ENCODE measurements at places on chromosomes 12 and 14.

DNA sequence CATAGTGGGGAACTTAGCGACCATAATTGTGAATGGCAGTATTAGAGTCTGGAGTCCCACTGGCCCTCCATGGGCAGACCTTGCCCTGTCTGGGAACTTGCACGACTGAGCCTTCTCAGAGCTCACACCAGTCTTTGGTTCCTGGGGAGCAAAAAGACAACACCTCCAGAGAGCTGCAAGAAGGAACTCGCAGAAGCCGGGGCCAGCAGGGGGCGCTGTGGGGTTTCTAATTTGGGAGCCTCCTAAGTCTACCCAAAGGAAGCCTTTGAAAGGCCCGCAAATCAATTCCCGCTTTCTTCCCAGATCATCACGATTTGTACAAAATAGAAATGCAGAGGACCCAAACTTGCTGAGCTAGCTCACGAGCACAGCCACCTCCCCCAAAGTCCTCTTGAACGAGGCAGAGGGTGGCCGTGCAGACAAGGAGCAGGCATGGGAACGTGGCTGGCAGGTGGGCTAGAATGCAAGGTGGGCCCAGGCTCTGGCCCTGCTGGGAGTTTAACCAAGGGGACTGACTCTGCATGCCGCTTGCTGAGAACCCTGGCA, 46.3 kb upstream of the FBXO21 start:
- no peak for DNase-seq

GRCh38 chr12:85574291-85574690, 261.9 kb downstream of the RASSF9 start:
- DNase-seq, result no peak

DNA sequence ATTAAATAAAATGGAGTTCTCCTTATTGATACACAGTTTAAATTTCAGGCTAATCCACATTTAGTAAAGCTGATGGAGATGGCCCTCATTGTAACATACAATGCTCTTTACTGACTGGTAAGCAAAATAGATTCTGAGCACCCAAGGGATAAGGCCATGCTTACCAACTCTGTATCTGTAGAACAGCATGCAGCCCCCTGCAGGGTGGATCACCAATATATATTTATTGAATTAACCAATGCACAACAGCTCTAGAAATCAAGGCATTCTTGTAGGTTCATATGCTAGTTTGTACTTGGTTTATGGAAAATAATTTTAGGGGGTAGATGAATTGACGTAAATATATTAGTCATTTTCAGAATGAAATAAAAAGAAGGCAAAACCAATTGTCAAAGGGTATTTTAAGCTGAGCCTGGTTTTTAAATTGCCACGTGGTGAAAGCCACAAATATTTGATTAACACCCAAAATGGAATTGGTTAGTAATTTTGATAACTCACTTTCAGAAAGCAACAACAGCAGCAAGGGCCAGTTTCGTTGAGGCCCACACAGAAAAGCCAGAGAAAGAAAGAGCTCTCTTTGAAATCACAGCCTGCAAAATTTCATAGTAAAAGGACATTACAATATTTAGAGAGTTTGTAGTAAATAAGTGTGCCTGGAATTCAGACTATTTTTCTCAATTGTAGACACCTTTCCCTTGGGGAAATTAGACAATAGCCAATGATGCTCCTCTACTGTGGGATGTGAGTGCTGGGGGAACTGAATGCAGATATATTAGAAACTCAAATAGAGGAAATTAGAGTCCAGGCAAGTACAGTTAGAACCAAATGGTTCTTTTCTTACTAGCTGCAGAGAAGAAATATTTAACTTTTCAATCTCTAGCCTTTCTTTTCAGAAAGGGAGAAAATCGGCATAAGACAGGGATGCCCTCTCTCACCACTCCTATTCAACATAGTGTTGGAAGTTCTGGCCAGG, 216.2 kb upstream of the ABCD2 start:
- DNase-seq, result no peak

GRCh38 chr12:11746024-11746771, 96.7 kb downstream of the ETV6 start:
- no peak for DNase-seq

GRCh38 chr12:120463712-120464111, 5.8 kb downstream of the SRSF9 start:
- DNase-seq, result no peak

- no peak for DNase-seq
Observed at GRCh38 chr12:75345531-75345930, 11.1 kb downstream of the GLIPR1L1 start.

GRCh38 chr14:59253527-59253926, 65.1 kb downstream of the DAAM1 start:
- DNase-seq, result no peak

GRCh38 chr12:67810166-67810565, 161.6 kb downstream of the DYRK2 start:
- DNase-seq, result no peak

DNA sequence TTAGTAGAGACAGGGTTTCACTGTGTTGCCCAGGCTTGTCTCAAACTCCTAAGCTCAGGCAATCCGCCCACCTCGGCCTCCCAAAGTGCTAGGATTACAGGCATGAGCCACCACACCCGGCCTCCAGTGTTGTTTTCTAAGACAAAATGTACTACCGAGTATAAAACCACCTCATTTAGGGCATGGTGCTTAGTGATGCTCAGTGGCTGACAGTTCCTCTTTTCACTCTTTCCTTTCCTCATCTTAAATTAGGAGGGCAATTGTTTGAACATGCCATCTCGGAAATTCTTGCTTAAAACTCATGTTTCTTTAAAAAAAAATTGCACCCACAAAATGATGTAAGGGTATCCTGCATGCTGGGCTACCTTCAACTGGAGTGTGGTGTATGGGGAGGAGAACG, 89.0 kb downstream of the RFX4 start:
- DNase-seq, result no peak

GRCh38 chr12:45560689-45561088, 168.8 kb upstream of the ARID2 start:
- DNase-seq, result no peak

GRCh38 chr12:122080149-122081082, 1.9 kb downstream of the MLXIP start:
- DNase-seq, result no peak

- DNase-seq, result no peak
Observed at GRCh38 chr12:77725611-77726010, 105.1 kb upstream of the NAV3 start.

GRCh38 chr12:113445544-113446171, 23.5 kb downstream of the SDSL start:
- DNase-seq, result no peak

DNA sequence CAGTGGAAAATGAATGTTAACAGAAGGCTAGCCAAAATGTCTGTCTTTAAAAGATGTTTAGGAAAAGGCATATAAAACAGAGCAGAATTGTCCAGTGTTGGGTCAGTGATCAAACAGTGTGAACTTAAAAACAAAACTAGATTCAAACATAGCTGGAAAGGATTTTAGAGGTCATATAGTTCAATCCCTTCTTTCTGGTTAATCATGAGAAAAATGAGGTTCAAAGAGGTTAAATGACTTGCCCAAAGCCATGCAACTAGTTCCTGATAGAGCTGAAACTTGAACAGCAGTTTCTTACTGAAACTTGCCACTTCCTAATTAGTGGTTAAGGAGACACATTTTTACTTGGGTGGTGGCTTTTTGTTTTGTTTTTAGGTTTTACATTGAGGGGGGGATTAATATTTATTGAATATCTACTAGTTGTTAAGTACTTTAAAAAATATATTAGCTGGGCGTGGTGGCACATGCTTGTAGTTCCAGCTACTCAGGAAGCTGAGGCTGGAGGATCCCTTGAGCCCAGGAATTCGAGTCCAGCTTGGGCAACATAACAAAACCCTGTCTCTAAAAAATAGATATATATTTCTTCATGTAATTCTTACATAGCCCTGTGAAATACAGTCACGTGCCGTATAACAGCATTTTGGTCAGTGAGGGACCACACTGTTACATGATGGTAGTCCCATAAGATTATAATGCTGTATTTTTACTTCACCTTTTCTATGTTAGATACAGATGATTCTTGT, 20.4 kb downstream of the ACVR1B start:
- no peak for DNase-seq

DNA sequence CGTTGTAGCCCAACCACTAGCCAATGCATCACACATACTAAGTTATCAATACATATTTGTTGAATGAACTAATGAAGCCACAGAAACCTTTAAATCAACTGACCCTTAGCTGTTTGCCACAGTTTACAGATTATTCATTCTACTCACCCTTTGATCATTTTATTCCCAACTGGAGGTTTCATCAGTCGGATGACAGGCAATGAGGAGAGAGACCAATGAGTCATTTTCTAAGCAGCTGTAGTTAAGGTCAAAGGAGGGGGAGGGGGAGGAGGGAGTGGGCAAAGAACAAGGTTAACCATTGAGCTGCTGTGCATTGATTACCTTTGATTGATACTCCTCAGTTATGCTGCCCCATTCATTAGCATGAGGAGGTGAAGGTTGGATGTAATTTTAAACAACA, 469.5 kb downstream of the VRK1 start:
- DNase-seq, result no peak

- no peak for DNase-seq
Observed at GRCh38 chr14:24443053-24443665, 583 bp upstream of the SDR39U1 start.

- no peak for DNase-seq
Observed at GRCh38 chr12:96578526-96579125, 89.2 kb downstream of the CFAP54 start.

- DNase-seq, result no peak
Observed at GRCh38 chr12:1593174-1594005, 991 bp downstream of the FBXL14 start.

DNA sequence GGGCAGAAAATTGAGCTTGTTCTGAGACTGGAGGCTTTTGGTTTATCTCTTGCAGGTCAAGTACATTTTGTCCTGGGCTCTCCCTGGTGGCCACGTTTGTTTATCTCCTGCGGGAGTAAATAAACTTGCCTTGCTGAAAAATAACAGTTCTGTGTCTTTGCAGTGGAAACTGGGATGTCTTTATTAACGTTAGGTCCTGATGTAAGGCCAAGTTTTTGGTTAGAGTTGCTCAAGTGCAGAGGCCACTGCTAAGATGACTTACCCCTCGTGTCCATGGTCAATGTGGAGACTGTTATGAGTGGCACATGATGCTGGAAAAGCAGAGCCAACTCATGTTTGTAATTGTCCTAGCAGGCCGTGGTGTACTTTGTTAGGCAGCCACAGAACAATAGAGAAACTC, 3.8 kb downstream of the PTPN11 start:
- DNase-seq, result no peak

DNA sequence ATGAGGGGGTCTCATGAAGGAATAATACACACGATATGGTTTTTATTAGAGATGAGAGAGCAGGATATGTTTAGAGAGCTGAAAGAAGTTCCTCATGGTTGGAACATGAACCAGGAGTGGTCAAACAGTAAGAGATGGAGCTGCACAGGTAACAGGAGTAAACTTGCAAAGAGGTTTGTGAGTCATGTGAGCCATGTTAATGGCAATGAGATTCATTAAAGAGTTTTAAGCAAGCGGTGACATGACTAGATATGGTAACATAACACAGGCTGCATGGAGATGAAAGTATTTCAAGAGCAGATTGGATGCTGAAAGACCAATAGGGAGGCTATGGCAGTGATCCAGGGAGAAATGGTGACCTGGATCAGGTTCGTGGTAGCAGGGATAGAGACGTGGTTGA, 62.6 kb upstream of the SSTR1 start:
- no peak for DNase-seq

GRCh38 chr12:1553987-1554982, 40.1 kb downstream of the FBXL14 start:
- DNase-seq, result no peak

GRCh38 chr12:116565963-116566362, 6.8 kb downstream of the MAP1LC3B2 start:
- no peak for DNase-seq

DNA sequence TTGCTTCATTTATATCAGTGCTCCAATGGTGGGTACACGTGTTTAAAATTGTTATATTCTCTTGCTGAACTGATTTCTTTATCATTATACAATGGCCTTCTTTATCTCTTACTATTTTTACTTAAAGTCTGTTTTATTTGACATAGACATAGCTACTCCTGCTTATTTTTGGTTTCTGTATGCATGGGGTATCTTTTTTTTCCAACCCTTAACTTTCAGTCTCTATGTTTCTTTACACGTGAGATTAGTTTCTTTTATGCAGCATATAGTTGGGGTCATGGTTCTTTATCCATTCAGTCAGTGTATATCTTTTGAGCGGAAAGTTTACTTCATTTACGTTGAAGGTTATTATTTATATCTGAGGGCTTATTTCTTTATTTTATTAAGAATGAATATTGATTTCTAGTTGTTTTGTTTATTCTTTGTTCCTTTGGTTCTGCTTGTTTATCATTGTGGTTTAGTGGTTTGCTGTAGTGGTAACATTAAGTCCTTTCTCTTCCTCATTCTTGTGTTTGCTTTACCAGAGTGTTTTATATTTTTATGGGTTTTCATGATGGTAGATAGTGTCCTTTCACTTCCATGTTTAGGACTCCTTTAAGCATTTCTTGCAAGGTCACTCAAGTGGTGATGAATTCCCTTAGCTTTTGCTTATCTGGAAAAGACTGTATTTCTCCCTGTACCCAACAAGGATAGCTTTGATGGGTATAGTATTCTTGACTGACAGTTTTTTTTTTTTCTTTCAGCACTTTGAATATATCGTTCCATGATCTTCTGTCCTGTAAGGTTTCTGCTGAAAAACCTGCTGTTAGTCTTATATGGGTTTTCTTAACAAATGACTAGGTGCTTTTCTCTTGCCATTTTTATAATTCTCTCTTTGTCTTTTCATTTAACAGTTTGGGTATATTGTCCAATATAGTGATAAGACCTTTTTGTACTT, 38.3 kb upstream of the FAR2 start:
- no peak for DNase-seq

- no peak for DNase-seq
Observed at GRCh38 chr12:30925607-30926242, 823 bp upstream of the TSPAN11 start.

DNA sequence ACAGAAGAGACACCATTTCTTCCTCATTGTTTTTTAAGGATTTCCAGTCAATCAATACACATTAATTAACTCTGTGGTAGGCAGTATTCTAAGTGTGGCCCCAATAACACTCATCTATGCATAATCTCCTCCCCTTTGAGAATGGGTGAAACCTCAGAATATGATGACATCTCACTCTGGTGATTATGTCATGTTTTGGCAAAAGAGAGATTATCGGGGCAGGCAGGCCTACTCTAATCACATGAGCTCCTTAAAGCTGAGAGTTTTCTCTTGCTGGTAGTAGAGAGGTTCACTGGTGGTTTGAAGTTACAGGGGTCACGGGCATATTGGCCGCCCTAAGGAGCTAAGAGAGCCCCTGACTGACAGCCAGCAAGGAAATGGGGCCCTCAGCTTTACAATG, 7.1 kb upstream of the LGMN start:
- DNase-seq, result no peak

DNA sequence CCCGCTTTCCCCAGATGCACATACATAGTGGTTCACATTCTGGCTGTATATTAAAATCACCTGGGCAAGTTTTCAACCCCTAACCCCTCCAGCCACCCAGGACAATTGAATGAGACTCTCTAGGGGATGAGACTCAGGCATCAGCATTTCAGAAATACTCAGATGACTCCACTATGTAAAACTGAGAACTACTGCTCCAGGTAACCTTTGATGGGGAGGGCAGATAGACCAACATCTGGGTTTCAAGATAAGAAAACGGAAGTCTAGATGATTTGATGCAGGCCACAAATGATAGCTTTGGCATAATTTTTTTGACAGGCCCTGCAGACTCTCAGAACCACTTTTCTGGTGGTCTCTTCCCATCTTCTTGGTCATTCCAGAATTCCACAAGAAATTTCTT, 341.1 kb downstream of the EMP1 start:
- no peak for DNase-seq

GRCh38 chr12:62008703-62009102, 251.5 kb upstream of the USP15 start:
- DNase-seq, result no peak

Data from GOT3 (cell line).